ENCODE measurements at places on chromosomes 12 and 14. TPM values are rescaled to one million over a fixed set of nuclear protein-coding genes. Genes with fewer than 3 reads are reported as not detected.

DCAF5 gene
- total RNA-seq = 11.5 TPM

- no peak for DNase-seq
These were observed 118.6 kb downstream of the CCDC91 start for GRCh38 chr12:28308891-28309290.

CD163L1 gene
- 10.2 TPM for total RNA-seq

FOXN4 gene
- not detected for total RNA-seq

TPPP2 gene
- total RNA-seq = not detected

- DNase-seq = no peak
These were observed 171.9 kb downstream of the RGS6 start for GRCh38 chr14:72104011-72104613.

GRCh38 chr12:71138011-71138410 lies 19.8 kb downstream of the TSPAN8 start:
- no peak for DNase-seq

- DNase-seq = no peak
These were observed 248.7 kb downstream of the TTC6 start for GRCh38 chr14:37843954-37844607.

GRCh38 chr12:65313719-65314317 lies 35.3 kb downstream of the MSRB3 start:
- peak; percentile 52 for DNase-seq

ZFHX2 gene
- under 0.01 TPM for total RNA-seq

GDF3 gene
- 0.79 TPM for total RNA-seq

DNAJC22 gene
- total RNA-seq = 0.87 TPM

GRCh38 chr12:42021469-42021868 lies 123.2 kb downstream of the GXYLT1 start:
- DNase-seq = peak; percentile 83

DNA sequence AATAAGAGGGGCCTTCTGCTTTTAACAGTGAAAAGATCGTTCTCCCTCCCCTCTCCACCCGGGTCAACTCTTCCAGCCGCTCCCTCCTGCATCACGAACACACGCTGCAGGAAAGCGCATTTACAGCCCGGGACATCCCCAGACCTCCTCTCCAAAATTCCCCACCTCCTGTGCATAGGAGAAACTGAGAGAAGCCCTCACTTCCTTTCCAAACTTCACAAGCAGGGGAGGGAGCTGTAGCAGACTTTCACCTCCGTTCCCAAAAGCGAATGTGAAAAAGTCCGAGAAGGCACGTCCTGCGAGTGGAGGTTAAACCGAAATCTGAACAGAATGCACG lies 513 bp downstream of the BCAT1 start:
- DNase-seq = peak; percentile 65

DNA sequence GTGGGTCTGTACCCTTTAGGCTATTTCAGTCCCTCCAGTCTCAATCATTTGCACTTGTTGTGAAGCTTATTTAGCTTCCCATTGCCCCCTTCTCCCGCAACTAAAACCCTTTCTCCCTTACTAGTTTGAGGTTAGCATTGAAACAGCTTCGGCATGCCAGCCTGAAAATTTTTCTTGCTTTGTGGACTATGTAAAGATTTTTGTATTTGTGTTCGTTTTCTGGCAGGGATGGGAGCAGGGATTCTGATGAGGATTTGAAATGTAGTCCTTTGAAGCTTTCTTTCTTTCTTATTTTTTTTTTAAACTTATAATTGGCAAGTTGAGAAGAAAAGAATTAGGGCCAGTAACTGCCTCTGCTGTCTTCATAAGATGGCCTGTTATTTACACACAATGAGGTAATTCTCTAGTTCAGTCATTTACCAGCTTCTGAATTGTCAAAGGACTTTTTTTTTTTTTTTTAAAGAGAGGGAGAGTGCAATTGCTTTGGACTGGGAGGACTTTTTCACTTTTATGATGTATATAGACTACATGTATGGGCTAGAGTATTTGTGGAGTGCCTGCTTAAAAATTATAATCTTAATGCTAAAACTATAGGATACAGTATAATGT lies 29.0 kb downstream of the PALS1 start:
- no peak for DNase-seq

- peak; percentile 47 for DNase-seq
These were observed 16.0 kb upstream of the ENDOU start for GRCh38 chr12:47741340-47741703.

GRCh38 chr12:58741226-58741625 lies 179.1 kb downstream of the LRIG3 start:
- DNase-seq = no peak

GRCh38 chr12:49631336-49631907 lies 8.1 kb downstream of the PRPF40B start:
- no peak for DNase-seq

- DNase-seq = no peak
These were observed 73.7 kb downstream of the CIT start for GRCh38 chr12:119803381-119803791.

GRCh38 chr12:124761871-124762270 lies 101.8 kb downstream of the SCARB1 start:
- DNase-seq = no peak

DNA sequence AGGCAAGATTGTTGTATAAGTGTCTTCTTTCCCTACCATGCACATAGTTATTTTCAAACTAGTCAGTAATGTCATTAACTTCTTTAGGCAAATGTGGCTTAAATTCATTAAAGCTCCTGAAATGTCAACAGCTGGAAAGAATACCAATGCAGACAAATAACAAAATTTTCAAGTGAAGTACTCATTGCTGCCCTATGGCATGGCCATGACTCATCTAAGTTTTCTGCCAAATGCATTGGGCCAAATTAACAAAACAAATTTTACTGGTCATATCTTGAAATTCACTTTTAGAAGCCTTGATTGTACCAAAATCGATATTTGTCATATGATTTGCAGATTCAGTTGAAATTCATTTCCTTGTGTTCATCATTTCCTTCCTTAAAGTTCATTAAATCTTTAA lies 915.9 kb downstream of the SLC6A15 start:
- no peak for DNase-seq

- no peak for DNase-seq
These were observed 20.4 kb upstream of the EEA1 start for GRCh38 chr12:92949466-92949865.

COQ6 gene
- 16.5 TPM for total RNA-seq

GALNT8 gene
- 0.20 TPM for total RNA-seq

DNA sequence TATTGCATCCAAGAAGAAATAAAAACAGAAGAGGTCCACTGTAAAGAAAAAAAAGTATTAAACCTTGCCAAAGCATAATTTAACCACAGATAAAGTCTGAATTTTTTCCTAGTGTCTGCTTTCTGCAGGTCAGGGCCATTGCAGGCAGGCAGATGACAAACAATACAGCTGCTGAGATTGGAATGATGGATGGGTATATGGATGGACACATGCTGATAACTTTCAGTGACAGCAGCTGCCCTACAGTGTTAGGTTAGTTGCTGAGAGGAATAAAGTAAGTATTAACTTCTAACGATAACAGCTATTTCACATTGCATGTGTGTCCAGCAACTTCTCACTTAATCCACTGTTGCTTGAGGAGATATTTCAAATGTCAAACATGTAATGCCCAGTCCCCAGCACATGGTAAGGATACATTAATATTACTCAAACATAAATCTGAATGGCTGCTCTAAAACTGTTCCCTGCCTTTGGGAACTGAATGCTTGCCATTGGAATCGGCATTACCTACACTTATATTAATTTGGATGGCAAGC lies 515.3 kb downstream of the RMST start:
- DNase-seq = no peak

OR6C75 gene
- not detected for total RNA-seq

SCNN1A gene
- 0.22 TPM for total RNA-seq

- DNase-seq = no peak
These were observed 441.6 kb downstream of the CCDC91 start for GRCh38 chr12:28631831-28632230.

GRCh38 chr12:106108185-106108835 lies 30.4 kb downstream of the NUAK1 start:
- peak; percentile 46 for DNase-seq

GRCh38 chr12:89547101-89547500 lies 21.3 kb upstream of the POC1B start:
- DNase-seq = no peak

TOMM20L gene
- total RNA-seq = not detected

DNA sequence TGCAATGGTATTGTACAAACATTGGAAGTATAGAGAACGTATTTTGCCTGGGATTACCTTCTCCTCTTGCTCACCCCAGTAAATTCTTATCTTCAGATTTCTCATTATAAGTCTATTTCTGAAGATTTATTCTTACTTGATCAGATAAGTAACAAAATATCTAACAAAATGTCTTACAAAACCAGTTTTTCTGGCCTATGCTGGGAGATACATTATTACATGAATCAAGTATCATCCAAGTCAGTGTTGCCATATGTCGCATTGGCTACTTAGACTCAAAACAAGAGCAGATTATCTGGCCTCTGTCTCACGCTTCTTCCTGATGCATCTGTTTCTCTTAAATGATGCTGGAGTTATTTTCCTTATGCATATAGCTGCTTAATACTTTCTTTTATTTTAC lies 408.5 kb downstream of the CCER1 start:
- no peak for DNase-seq

DNA sequence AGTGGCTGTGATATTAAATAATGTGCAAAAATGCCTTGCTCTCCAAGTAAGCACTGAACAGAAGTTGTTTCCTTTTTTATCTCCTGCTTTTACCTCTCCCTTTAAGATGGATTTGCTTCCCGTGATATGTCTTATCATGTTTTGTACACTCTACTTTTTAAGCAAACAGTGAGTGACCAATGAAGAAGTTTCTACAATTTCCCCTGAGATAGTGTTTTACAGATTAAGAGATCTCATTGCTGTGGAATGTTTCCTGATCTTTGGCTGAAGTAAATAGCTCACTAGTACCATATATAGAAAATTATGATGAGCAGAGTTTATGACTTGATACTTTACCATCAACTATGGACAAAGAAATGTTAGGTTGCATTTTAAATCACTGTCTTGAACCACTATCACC lies 184.8 kb upstream of the PDE3A start:
- DNase-seq = peak; percentile 36

FOXM1 gene
- 1.6 TPM for total RNA-seq

- DNase-seq = peak; percentile 32
These were observed 40.5 kb downstream of the MED13L start for GRCh38 chr12:116236976-116237375.

DNA sequence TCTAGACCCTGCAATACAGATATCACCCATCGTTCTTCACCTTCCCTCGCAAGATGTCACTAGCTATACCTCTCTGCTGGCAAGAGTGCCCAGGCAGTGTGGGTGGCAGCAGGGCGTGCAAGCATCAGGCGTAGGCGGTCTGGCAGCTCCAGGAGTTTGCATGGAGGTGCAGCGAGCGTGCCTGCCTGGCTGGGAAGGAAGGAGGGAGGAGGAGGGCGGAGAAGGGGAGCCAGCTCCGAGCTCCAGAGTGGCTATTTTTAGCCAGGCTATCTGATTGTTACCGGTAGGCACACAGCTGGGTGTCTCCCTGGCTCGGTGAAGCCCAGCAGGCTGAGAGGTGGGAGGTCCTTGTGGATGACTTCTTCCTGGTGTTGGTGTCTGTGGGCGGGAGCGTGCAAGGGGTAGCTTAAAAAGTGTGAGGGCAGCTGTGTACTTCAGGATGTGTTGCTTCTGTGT lies 6.2 kb downstream of the FOXJ2 start:
- DNase-seq = peak; percentile 27

RIPK3 gene
- 0.65 TPM for total RNA-seq

STAC3 gene
- 0.40 TPM for total RNA-seq

DNA sequence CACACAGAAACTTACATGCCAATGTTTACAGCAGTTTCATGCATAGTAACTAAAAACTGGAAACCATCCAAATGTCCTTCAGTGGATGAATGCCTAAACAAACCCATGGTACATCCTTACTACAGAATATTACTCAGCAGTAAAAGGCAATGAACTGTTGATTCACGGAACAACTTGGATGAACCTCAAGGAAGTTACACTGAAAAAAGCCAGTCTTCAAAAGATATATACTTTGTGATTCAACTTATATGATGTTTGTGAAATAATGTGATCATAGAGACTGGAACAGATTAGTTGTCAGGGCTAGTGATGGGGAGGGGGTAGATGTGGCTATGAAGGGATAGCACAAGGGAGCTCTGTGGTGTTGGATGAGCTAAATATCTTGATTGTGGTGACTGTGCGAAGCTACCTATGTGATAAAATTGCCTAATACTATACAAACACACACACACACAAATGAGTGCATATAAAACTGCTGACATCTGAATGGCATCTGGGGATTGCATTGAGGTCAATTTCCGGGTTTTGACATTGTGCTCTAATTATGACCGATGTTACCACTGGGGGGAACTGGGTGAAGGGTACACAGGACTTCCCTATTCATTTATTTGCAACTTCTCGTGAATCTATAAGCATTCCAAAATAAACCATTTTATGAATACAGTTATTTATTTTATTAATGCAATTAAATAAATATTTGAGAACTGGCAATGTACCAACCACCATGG lies 94.3 kb downstream of the RIN3 start:
- peak; percentile 91 for DNase-seq

OTX2 gene
- total RNA-seq = not detected

- DNase-seq = no peak
These were observed 166.0 kb downstream of the KLHL28 start for GRCh38 chr14:44795725-44796124.

DNA sequence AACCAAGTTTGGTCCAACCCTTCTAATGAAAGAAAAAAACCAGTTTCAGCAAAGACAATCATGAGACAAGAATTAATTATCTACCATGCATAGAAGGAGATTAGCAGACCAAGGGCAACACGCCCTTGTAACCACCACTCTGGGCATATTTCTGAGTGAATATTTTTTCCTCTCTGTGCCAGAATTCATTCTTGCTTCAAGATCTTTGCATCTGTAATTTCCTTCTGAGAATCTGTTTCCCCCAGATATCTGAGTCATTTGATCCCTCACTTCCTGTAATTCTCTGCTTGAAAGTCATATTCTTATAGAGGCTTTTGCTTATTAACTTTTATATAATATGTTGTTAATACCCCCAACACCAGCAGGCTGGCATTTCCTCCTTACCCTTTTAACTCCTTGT lies 243.7 kb downstream of the SLC16A7 start:
- DNase-seq = peak; percentile 62

GRCh38 chr12:64618953-64619590 lies 8.8 kb downstream of the RASSF3 start:
- peak; percentile 49 for DNase-seq

- DNase-seq = no peak
These were observed 3.8 kb downstream of the IRAK4 start for GRCh38 chr12:43762596-43762995.

Data from lung microvascular endothelial cell (primary cell).